SK-N-SH (cell line): ENCODE measurements at places on chromosomes 7 and 10. TPM values are rescaled to one million over a fixed set of nuclear protein-coding genes. Genes with fewer than 3 reads are reported as not detected.

SFRP5 gene
- polyA plus RNA-seq, result not detected in 2 replicates

BTBD16 gene
- 0.03 TPM in 1 of 2 replicates, not detected in the other for polyA plus RNA-seq

GRCh38 chr7:134721171-134721570 is 58.3 kb upstream of the CALD1 start:
- no peak for DNase-seq
- H3K4me3 ChIP-seq, result no peak overlapping the region
- H3K27ac ChIP-seq, result peak overlapping the region; percentile 64
- H3K27me3 ChIP-seq, result no peaks in the 10 kb centered on the region
- peaks cover 9% of the 10 kb centered on the region for H3K4me1 ChIP-seq
- H3K36me3 ChIP-seq, result peaks cover 3% of the 10 kb centered on the region

- H3K36me3 ChIP-seq, result peaks cover 3% of the 10 kb centered on the region; the same call in 1 of the 2 replicates
- no peak for DNase-seq
- H3K4me1 ChIP-seq, result peaks cover 12% of the 10 kb centered on the region; the same call in 1 of the 2 replicates
- no peak overlapping the region for H3K4me3 ChIP-seq
Observed at GRCh38 chr10:77566914-77567566, 70.6 kb downstream of the KCNMA1 start.

GRCh38 chr10:31296754-31297153 is 22.3 kb upstream of the ZEB1 start:
- no peaks in the 10 kb centered on the region for H3K4me1 ChIP-seq
- no peaks in the 10 kb centered on the region for H3K36me3 ChIP-seq
- no peaks in the 10 kb centered on the region for H3K27me3 ChIP-seq
- no peak for DNase-seq

MRPL32 gene
- polyA plus RNA-seq, result 73.1 and 87.5 TPM in 2 replicates

DNA sequence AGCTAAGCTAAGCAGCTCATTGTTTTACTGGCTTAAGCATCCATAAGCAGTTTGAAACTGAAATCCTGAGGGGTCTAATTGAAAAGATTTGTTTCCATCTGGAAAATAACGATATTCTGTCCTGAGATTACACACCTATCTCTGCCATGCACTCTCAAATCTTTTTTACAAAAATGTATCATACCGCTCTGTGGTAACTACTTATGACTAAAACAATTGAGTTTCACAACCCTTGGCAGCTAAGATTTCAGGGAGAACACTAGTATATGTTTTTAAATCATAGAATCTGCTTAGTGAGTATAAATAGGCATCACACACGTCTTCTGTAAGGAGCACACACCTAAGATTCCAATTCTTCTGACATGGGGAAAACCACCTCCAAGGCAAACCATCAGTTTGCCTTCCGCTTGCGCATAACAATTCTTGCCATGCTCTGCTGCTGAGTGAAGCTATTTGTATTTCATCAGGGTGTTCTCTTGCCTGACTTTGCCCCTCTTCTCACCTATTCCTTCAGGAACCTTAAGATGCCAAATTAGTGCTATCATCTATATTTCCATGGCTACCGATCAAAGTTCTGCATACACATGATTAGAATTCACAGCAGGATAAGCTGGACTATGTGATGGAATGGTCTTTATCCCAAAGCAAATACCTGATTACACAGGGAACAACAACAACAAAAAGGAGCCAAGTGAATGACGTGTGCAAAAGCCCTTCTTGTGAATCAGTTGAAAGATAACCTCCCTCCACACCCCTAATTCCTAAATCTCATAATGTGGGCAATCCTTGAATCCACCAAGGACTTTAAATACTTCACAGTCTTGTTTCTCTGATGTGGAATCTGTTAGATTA is 40.9 kb downstream of the PRPF18 start:
- no peaks in the 10 kb centered on the region for H3K4me1 ChIP-seq
- no peak overlapping the region for H3K4me3 ChIP-seq
- no peak overlapping the region for H3K27ac ChIP-seq
- H3K36me3 ChIP-seq, result peaks cover 42% of the 10 kb centered on the region

DNA sequence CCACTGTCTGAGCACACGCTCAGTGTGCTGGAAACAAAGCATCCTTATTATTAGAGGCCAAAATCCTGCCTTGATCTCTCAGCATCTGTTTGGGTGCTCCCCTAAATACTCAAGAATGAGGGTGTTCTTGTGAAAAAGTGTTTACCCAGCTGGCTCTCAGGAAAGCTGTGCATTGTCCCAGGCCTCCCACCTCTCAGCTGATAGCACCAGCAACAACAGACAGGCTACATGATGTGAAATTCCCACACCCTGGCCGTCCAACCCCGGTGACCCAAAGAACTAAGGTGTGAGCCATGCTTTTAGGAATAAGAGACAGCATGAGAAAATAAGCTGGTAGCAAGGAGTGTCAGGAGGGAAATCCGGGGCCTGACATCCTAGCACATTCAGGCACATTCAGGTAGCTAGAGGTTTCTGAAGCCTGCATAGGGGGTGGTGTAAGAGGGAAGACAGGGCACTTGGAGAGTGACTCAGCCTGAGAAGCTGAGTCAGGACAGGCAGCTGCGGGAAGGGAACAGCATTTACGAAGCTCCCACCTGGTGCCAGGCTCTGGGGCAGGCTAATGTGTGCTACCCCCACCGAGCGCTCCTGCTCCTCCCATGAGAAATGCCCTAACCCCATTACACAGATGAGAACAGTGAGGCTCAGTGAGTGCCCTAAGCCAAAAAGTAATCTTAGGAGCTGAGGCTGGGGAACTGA is 205.6 kb downstream of the GRID1 start:
- no peaks in the 10 kb centered on the region for H3K36me3 ChIP-seq
- H3K4me1 ChIP-seq, result no peaks in the 10 kb centered on the region
- no peak overlapping the region for H3K27ac ChIP-seq
- no peak for DNase-seq

DNA sequence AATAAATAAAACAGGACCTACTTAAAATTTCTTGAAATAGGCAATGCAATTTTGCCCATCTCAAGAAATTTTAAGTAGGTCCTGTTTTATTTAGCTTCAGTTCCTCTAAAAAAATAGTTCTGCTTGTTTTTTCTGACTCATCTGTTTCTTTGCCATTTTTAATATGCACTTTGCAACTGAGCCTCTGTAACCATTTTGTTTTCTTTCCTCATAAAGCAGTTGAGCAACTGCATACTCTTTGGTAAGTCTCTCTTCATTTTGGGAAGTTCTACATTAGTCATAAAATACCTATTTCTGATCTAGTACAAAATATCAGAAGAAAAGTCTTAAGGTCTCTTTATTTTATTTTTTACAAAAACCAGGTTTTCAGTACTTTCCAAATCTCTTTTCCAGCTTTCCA is 18.0 kb downstream of the TAS2R40 start:
- H3K27me3 ChIP-seq, result no peaks in the 10 kb centered on the region
- H3K36me3 ChIP-seq, result no peaks in the 10 kb centered on the region
- no peak for DNase-seq

NUPR2 gene
- polyA plus RNA-seq, result not detected in 2 replicates

- H3K36me3 ChIP-seq, result no peaks in the 10 kb centered on the region
- DNase-seq, result no peak
- no peaks in the 10 kb centered on the region for H3K27me3 ChIP-seq
- no peak overlapping the region for H3K27ac ChIP-seq
- H3K4me1 ChIP-seq, result no peaks in the 10 kb centered on the region
Observed at GRCh38 chr7:100221231-100221718, 1.5 kb downstream of the PVRIG start.

CYP26C1 gene
- polyA plus RNA-seq, result not detected in 2 replicates

DNA sequence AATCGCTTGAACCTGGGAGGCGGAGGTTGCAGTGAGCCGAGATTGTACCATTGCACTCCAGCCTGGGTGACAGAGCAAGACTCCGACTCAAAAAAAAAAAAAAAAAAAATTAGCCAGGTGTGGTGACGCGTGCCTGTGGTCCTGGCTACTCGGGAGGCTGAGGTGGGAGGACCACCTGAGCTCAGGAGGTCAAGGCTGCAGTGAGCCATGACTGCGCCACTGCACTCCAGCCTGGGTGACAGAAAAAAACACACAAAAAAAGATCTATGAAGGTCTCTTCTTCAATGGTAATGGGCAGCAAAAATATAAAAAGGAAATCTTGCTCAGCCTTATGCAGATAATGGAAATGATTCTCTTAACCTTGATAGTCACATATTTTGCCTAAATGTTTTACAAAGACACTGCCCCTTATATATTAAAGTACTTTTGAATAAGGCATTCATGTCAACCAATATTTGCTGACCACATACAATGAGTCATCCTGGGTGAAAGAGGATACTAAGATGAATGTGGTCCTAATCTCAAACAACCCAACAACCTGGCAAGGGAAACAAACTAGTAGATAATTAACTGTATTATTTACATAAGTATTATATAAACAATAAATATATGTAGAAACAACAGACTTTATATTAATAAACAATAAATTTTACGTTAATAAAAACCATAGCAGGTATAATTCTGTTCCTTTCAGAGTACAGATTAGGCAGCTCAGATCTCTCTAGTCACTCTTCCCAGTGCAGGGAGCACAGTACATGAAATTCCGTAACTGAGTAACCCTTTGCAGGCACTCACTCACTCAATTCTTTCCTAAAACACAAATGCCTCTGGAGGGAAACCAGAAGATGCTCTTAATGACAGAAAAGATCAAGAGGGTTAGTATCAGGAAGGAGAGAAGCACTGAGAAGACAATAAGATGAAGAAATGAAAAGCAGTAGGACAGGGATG is 8.1 kb downstream of the TOMM7 start:
- H3K27ac ChIP-seq, result no peak overlapping the region
- no peak overlapping the region for H3K4me3 ChIP-seq
- no peak for DNase-seq
- H3K27me3 ChIP-seq, result no peaks in the 10 kb centered on the region
- peaks cover 55% of the 10 kb centered on the region for H3K36me3 ChIP-seq
- H3K4me1 ChIP-seq, result no peaks in the 10 kb centered on the region

- H3K36me3 ChIP-seq, result no peaks in the 10 kb centered on the region
- DNase-seq, result no peak
- H3K27ac ChIP-seq, result no peak overlapping the region
- H3K4me3 ChIP-seq, result no peak overlapping the region
- no peaks in the 10 kb centered on the region for H3K27me3 ChIP-seq
- H3K4me1 ChIP-seq, result no peaks in the 10 kb centered on the region
Observed at GRCh38 chr10:109668154-109668665, 255.1 kb downstream of the XPNPEP1 start.

- H3K4me3 ChIP-seq, result no peak overlapping the region
- H3K27ac ChIP-seq, result no peak overlapping the region
- no peaks in the 10 kb centered on the region for H3K27me3 ChIP-seq
- H3K36me3 ChIP-seq, result no peaks in the 10 kb centered on the region
- no peak for DNase-seq
- H3K4me1 ChIP-seq, result no peaks in the 10 kb centered on the region
Observed at GRCh38 chr10:111410740-111411139, 333.9 kb downstream of the ADRA2A start.

IMPDH1 gene
- polyA plus RNA-seq, result 80.4 and 82.0 TPM in 2 replicates

DNA sequence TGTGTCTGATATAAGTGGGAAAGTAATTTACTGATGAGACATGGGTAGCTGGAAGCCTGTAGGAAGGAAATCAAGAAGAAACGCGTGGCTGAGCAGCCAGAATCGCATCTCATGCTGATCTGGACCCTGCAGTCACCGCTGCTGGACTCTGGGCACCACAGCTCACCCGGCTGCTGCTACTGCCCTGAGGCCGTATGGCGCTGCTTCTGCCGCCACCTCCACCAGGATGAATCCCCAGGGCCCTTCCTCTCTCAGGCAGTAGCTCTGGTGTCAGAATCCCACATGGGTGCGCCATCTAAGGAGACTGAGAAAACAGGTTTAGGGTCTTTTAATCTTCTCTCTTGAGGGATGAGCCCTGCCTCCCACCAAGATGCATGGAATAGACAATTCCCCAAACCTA is 70.3 kb upstream of the AGK start:
- no peaks in the 10 kb centered on the region for H3K27me3 ChIP-seq
- no peaks in the 10 kb centered on the region for H3K4me1 ChIP-seq
- H3K4me3 ChIP-seq, result no peak overlapping the region
- peak; percentile 48 for DNase-seq

DNA sequence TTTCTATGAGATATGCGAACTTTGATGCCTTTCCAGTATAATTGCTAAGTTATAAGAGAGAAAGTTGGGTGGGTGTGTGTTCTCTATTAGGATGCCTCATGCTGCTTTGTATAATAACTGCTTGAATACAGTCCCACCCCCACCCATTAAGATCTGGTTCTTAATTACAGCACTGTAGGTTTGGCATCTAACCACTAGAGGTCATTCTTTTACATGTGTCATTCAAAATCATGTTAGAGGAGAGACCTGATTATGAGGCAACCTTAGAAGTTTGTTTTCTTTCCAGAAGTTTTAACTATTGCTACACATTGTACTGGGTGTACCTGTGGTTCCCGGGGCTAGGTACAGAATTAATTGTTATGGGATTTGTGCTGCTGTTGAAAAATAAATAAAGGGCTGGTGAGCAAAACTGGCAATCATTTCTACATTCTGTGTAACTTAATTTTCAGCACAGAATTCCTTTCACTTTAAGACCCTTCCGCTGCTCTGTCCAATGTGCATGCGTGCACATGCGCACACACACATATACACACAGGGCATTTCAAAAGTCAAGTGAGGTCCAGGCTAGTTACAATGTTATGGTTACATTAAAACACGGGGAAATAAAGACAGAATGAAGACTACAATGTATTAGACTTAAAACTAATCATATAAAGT is 1156.3 kb downstream of the SORCS3 start:
- DNase-seq, result peak; percentile 48
- H3K4me1 ChIP-seq, result no peaks in the 10 kb centered on the region
- no peaks in the 10 kb centered on the region for H3K36me3 ChIP-seq
- no peak overlapping the region for H3K27ac ChIP-seq
- H3K27me3 ChIP-seq, result no peaks in the 10 kb centered on the region

TMEM229A gene
- polyA plus RNA-seq, result 0.35 and 0.88 TPM in 2 replicates

DNA sequence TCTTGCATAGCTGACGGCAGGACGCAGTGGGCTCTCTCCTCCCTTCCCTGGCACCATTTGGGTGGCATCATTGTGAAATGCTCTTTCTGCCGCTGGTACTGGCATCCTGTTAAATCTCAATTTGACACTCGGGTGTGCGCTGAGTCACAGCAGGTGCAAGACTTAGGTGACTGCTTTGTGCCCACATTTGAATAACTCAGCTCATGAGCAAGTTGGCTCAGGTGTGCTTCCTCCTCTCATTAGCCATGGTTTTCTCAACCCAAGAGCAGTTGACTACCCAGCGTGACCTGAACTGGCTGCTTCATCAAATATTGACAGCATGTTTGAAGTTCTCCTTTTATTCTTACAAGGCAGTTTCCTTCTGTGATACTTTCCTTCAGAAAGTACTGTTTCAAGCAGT is 24.6 kb upstream of the NFE2L3 start:
- no peaks in the 10 kb centered on the region for H3K4me1 ChIP-seq
- no peaks in the 10 kb centered on the region; the same call in 1 of the 2 replicates for H3K27me3 ChIP-seq
- no peak overlapping the region for H3K27ac ChIP-seq
- H3K4me3 ChIP-seq, result no peak overlapping the region
- H3K36me3 ChIP-seq, result no peaks in the 10 kb centered on the region
- no peak for DNase-seq

STEAP1 gene
- 17.0 and 23.4 TPM in 2 replicates for polyA plus RNA-seq
